Hematopoietic multipotent progenitor cell (in vitro differentiated cells): ENCODE measurements at places on chromosomes 4 and X.

- DNase-seq, result no peak
Measured at GRCh38 chr4:121741751-121742150, 23.2 kb downstream of the SMIM43 start.

DNA sequence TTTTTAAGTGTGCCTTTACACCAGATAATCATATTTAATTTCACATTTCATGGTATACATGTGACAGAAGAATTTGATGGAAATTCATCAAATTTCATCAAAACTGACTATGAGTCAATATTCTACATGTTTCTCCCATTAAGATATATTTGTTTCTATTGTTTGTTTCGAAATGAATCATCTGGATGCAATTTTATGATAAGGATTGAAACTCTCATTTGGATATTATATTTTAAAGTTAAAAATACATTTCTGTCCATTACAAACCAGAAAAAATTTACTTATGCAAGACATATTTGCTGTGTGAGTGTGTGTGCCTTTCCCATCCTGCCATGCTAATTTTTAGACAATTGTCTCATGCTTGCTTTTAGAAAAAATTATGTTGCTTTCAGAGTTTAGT is 52.2 kb downstream of the SULT1B1 start:
- no peak for DNase-seq

DNA sequence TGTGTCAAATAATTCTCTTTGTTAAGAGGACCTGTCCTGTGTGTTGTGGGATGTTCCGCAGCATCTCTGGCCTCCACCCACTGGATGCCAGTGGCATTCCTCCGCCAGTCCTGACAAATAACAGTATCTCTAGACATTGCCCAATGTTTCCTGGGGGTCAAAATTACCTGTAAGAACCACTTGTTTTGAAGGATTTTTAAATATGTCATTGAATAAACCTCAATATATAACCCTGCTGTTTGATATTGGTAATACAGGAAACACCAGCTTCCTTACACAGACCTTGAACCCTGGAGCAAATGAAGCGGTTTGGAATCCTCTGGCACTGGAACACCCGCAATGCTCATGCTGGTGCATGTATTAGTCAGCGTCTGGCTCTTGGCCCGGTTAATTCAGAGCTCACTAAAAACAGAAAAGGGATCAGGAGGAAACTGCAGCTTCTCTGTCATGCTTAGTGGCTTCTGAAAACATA is 101.3 kb downstream of the TBL1X start:
- peak; percentile 34 for DNase-seq

GRCh38 chr4:87092389-87093141 is 127.9 kb downstream of the KLHL8 start:
- no peak for DNase-seq

DNA sequence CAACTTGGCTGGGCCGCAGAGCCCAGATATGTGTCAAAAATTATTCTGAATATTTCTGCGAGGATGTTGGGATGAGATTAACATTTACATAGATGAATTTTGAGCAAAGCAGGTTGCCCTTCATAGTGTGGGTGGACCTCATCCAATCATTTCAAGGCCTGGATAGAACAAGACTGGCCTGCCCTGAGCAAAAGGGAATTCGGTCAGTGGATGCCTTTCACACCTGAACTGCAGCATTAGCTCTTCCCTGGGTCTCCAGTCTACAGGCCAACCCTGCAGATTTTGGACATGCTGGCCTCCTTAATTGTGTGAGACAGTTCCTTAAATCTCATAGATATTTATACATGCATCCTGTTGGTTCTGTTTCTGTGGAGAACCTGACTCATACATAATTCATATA is 32.4 kb upstream of the SLC10A4 start:
- no peak for DNase-seq

GRCh38 chr4:65589331-65589730 is 81.0 kb downstream of the EPHA5 start:
- DNase-seq, result no peak

DNA sequence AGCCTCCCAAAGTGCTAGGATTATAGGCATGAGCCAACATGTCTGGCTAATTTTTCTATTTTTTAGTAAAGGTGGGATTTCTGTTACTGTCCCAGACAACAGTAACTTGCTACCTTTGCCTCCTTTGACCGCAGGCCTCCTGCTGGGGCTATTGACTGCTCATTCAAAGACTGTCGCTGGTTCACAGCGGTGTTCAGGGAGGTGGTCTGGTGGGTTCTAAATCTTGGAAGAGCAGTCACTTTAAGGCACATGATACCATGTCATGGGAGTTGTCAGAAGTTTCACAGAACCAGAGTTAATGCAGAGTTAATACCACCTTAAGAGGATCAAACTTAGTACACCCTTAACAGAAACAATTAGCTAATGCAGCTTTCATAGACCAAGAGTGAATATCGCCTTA is 3.8 kb downstream of the ASMT start:
- no peak for DNase-seq

DNA sequence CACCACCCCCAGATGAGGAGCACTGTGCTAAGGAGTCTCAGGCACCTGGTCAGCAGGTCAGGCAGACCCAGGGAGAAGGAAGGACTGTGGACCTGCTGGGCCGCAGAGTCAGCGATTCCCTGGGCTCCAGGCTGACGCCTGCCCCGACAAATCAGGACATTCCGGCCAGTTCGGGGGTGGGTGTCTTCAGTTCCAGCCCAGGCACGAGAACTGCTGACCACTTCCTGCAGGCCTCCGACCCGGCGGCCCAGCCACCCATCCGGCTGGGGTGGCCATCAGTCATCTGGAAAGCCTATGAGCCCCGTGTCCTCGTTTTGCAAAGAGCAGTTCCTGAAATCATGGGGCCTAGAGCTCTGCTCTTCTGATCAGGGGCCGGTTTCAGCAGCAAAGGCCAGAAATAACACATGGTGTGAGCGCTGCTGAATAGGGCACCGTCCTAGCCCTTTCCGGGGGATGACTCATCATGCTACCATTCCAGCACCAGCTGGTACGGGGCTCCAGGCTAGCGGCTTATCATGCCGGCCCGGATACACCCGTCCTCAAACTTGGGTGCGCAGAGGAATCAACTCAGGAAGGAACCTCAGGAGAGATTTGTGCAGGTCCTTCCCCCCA is 7.8 kb upstream of the SH3TC1 start:
- DNase-seq, result peak; percentile 94

- DNase-seq, result no peak
Measured at GRCh38 chrX:42725196-42725595, 52.8 kb downstream of the PPP1R2C start.

DNA sequence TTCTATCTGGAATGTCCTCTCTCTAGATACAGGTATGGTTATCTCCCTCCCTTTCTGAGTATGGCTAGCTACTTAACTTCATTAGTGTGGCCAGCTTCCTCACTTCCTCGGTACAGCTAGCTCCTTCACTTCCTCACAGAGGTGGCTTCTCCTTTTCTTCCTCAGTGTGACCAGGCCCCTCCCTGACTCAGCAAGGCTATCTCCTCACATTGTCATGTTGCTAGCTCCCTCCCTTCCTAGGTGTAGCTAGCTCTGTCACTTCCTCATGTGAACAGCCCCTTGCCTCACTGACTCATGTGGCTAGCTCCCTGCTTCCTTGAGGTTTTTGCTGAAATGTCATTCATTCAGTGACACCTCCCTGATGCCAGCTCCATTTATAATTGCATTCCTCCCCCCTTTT is 67.3 kb upstream of the DDIT4L start:
- DNase-seq, result no peak

DNA sequence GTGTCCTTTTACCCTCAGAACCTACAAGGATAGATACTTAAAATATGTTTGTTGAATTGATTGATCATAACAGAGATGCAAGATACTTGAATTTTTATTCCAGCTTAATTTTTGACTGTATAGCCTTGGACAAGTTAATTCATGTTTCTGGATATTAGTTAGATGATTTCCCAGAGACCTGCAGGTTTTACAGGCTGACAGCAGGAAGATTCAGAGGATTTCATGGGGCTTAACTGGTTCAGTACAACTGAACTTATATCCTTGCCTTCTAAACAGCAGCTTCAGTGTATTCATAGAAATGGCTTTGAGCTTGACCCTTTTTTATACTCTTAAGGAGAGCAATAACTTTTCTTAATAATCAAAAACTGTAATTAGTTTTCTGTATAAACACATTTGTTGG is 62.2 kb upstream of the IL13RA1 start:
- no peak for DNase-seq

GRCh38 chr4:121344098-121344497 is 36.7 kb downstream of the QRFPR start:
- no peak for DNase-seq
